ENCODE measurements at places on chromosomes 7 and 10.
A peak's percentile ranks its signal among the peaks of the same experiment; 100 is the strongest.

GRCh38 chr7:74185636-74186035 lies 11.5 kb downstream of the EIF4H start:
- DNase-seq = no peak

DNA sequence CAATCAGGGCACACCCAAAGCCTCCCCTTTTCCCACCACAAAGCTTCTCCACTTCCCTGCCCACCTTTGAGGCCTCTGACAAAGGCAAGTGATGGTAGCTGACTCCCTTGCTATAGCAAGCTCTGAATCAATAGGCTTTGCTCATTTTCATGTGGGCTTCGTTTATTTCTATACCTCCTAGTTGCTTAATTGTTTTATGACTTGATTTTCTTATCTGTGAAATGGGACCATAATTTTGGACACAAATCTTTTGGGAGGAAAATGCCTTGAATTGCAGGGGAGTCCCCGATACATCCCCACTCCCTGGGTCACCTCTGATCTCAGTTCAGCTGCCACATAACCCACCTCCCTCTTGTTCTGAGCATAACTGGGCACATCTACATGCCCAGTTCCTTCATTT lies 13.7 kb upstream of the DLG5 start:
- DNase-seq = no peak

DNA sequence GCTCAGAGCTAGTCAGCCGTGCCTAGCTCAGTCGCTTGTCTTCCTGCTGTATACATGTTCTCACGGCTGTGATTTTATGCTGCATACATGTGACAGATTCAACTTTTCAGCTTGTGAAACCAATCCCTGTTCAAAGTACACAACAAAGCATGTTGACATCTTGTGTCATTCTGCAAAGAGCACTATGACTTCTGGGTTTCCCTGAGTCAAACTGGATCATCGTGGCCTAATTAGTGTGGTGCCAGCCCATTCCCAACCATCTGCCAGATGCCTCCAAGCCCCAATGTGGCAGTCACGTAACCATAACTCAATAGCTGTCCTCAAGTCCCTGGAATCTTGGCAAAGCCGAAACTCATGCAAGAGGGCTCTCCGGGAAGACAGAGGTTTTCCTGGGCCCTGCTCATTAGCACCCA lies 144.8 kb downstream of the MYOF start:
- no peak for DNase-seq

DNA sequence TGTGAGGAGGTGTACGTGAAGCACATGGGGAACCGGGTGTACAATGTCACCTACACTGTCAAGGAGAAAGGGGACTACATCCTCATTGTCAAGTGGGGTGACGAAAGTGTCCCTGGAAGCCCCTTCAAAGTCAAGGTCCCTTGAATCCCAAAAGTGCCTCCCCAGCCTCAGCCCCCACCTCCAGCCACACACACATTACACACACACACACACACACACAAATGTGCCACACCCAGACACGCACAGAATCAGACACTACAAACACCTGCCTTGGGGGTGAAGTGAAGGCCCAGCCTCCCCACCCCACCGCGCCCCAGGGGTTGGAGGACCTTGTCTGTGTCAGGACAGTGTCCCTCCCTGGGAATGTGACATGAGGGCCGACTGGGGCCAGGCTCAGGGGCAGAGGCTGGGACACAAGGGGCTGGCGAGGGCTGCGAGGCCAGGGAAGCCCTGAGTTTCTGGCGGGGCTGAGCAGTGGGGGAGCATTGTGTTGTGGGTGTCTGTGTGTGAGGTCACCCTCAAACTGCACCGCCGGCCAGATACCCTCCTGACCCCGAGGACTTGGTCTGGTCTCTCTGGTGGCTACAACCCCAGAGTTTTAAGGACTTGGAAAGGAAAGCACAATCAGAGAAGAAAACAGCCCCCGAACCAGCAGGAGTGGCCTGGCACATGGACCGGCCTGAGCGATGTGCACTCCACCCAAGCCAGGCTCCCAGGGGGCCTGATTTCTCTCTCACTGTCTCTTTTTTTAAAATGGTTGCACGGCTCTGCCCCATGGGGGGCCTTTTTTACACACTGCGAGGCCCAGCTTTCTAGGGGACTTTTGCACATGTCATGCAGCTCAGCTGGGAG lies 4.0 kb upstream of the ATP6V1F start:
- DNase-seq = no peak

GRCh38 chr10:130802301-130802700 lies 509.2 kb downstream of the TCERG1L start:
- DNase-seq = no peak

- peak; percentile 27 for DNase-seq
These were observed at the start of gene ZC3HAV1L for GRCh38 chr7:139035586-139036353. ZC3HAV1L (minus strand) TSS chr7:139036042; CDS start chr7:139036017, 25 bp downstream.
